Thoracic aorta endothelial cell (primary cell): ENCODE measurements at places on chromosomes 16 and 17. TPM values are rescaled to one million over a fixed set of nuclear protein-coding genes. Genes with fewer than 3 reads are reported as not detected.

TMC8 gene
- total RNA-seq: 0.13 and 1.1 TPM in 2 replicates

ARHGDIG gene
- total RNA-seq: 0.79 and 1.7 TPM in 2 replicates

FBXO39 gene
- total RNA-seq: 0.93 and 2.9 TPM in 2 replicates

CA4 gene
- total RNA-seq: 0.43 TPM in 1 of 2 replicates, not detected in the other

BIRC5 gene
- total RNA-seq: 57.2 and 84.9 TPM in 2 replicates

CHST4 gene
- not detected in 2 replicates for total RNA-seq

KRTAP2-1 gene
- total RNA-seq: not detected in 2 replicates

LYZL6 gene
- total RNA-seq: not detected in 2 replicates

BRIP1 gene
- 17.3 and 20.7 TPM in 2 replicates for total RNA-seq

KRT25 gene
- total RNA-seq: not detected in 2 replicates

SLC25A39 gene
- total RNA-seq: 70.9 and 84.0 TPM in 2 replicates

CLEC19A gene
- not detected in 2 replicates for total RNA-seq

KRTAP3-2 gene
- total RNA-seq: not detected in 2 replicates

ARHGDIA gene
- 229 and 236 TPM in 2 replicates for total RNA-seq

MYH8 gene
- not detected in 2 replicates for total RNA-seq

TEX14 gene
- total RNA-seq: under 0.01 and 0.07 TPM in 2 replicates

ZG16 gene
- not detected in 2 replicates for total RNA-seq

UBN1 gene
- total RNA-seq: 52.6 and 53.7 TPM in 2 replicates

CCNF gene
- 41.5 and 70.0 TPM in 2 replicates for total RNA-seq

SGCA gene
- total RNA-seq: not detected in 2 replicates

CKLF gene
- total RNA-seq: 70.6 and 74.2 TPM in 2 replicates

LGALS9B gene
- total RNA-seq: not detected in 2 replicates
